Activated CD4-positive, CD25-positive, alpha-beta regulatory T cell treated with anti-CD3 and anti-CD28 coated beads, Interleukin-2, amount 50 U/mL, for 16 hours (primary cell): ENCODE measurements at places on chromosomes 3 and 15.

DNA sequence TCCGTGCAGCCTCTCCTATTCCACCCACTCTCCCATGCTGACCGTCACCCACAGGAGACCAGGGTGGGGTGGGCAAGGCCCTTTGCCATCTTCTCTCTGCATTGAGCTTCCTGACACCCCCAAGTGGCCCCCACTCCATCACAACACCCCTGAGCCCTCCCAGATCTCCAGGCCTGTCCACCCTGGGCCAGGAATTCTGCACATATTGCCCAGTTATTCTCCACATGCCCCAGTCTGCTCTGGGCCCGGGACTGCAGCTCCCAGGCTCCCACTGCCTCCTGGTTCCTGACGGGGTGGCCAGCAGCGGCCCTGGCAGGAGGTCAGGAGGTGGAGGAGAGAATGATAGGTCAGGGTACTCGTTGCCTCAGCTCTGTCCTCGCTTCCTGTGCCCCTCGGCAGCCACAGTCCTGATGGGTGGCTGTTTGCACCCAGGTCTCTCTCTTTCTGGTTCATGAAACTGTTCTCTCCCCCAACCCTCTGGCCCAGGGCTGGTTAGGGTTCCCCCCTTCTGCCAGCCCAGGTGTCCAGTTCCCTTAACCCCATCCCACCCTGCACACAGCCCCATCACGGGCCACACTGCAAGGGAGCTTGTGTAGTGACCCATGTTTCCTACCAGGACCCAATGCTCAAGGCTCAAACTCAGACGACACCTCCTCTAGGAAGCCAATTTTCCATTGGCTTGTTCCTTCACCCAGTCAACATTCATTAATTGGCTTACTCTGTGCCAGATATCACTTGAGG lies 47.3 kb downstream of the IQSEC1 start:
- no peak for DNase-seq

GRCh38 chr3:171935261-171936123 lies 92.3 kb downstream of the TMEM212 start:
- no peak for DNase-seq

DNA sequence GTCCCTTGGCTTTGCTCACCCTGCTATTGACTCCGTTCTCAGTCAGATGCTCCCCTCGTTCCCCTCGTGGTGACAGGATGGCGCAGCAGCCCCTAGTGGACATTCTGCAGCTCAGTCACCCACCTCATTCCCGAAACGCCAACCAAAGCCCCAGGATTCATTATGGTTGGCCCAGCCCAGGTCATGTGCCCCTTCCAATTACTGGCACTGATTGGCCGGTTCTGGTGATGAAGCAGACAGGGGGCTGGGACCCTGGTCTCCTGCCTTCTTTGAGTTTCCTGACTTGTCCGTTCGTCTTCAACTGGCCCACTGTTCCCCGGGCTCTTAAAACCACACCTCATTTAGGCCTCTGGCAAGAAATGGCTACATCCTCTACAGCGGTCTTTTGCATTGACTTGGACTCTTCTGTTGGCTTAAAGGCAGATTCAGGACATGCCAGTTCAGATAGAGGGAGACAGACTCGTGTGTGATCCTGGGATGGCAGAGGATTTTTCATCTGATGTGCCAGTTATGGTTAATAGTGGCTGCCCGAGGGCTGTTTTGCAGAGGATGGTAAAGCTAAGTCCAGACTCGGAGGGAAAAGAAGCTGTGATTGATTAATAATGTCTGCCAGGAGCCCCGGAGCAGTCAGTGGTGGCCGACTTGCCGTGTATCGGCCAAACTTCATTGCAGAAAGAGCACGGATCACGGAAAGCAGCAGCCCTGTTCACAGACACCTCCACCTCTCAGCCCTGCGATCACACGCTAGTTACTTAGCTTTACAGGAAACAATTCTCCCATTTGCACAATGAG lies 37.8 kb downstream of the LSM3 start:
- DNase-seq, result no peak

- DNase-seq, result no peak
Measured at GRCh38 chr15:39924437-39924836, 4.4 kb upstream of the GPR176 start.

DNA sequence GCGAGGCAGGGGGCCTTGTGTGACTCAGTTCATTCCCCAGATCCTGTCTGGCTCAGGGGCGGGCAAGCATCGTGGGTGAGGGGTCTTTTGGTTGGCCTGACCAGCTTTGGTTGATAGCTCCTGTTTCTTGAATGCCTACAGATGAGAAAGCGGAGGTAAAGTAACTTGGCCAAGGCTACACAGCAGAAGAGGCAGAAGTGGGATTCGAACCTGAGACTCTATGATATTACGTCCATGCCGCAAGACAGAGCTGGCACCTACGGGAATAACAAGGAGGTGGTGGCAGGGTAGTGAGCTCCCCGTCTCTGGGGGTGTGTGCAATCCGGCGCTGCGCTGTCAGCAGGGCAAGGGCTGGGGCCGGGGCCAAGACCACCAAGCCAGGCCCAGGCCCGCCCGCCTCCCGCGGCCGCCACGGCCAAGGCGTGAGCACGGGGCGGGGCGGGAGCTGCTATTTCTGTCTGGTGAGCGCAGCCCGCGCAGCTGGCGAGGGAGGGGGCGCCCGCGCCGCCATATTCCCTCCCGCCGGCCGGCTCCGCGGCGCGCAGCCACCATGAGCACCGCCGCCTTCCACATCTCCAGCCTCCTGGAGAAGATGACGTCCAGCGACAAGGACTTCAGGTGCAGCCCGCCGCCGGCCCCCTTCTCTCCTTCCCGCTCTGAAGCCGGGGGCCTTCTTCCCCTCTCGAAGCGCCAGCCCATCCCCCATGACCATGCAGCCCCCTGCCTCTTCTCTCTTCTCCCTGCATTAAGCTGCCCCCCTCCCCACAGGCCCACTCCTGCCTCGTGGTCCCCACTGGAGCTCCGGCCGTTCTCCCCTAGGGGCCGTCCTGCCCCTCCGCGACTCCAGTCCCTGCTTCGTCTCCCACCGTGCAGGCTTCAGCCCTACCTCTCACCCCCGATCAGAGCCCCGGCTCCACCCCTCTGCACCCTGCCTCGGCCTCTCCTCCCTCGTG lies at the start of gene CAND2:
Gene CAND2, plus strand, starts transcription at position 510 of the 953 bp plus-strand sequence. Its CDS starts 41 bp downstream, at position 551.
- DNase-seq, result no peak

GRCh38 chr3:167160781-167161180 lies 219.3 kb downstream of the ZBBX start:
- no peak for DNase-seq

- DNase-seq, result no peak
Measured at GRCh38 chr3:20405744-20406143, 219.7 kb upstream of the SGO1 start.

DNA sequence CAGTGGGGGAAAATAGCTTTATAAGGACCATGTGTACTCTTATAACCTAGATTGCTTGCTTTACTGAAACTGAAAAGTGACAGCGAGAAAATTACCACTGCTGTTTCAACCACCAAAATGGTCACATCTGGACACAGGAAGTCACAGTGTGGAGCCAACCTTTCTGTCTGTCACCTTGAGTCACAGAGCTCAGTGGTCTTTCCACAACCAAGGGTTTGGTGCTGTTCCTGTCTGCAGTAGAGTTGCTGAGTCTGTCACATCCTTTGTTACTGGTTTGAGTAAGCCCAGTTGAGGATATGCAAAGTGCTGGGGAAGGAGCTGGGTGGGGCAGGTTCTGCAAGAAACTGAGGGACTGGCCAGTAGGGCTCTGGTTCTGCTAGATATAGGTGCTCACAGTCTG lies 139.1 kb upstream of the EIF1B start:
- DNase-seq, result no peak

GRCh38 chr3:12135029-12135657 lies 23.6 kb downstream of the TIMP4 start:
- DNase-seq, result peak; percentile 9

GRCh38 chr15:60442763-60443162 lies 36.2 kb downstream of the ICE2 start:
- no peak for DNase-seq

DNA sequence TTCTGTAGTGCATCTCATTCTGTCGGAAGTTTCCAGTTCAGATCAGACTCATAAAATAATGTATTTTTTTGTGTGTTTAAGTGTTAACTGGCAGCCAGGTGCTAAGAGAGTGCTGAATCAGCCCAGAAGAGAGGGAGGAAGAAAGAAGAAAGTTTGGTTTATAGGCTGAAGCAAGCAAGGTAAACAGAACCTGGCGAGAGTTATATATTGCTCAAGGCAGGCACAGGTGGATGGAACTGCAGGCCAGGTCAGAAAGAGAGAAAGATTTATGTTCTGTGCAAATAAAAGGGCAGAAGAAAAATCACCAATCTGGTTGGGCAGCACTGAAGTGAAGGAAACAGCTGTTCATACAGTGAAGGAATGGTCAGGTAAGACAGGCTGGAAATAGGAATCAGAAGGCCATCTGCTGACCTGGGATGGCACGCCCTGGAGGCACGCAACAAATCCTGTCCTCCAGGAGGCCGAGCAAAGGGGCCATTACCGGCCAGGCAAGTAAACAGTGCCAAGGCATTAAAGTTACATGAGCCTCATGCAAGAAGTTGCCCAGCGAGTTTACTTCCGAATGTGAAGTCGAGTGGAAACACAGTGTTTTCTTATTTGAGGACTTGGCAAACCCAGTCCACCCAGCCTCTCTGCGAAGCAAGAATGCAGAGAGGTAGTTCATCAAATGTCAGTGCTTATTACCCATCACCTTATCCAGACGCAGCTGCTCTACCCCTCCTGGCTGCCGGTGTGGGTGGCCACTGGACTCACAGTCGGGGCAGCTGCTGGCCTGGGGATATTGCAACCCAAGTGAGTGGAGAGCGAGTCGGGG lies 309.8 kb downstream of the VPS13C start:
- no peak for DNase-seq

DNA sequence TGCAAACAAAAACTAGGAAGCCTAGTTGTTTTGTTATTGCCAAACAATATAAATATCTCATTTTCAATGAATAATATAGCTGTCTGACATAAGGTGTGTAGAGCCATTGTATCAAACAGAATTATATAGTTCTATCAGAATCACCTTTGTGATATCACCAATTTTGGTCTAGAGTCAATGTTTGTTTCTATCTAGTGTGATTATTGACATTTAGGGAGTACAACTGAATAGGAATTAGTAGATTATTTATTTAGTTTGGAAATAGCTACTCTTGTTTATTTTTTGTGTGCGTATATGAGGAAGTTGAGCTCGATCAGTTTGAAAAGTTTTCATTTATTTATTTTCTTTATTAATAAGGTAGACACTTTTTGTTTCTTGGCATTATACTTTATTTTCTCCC lies 389.7 kb downstream of the NAALADL2 start:
- DNase-seq, result no peak

- DNase-seq, result no peak
Measured at GRCh38 chr3:99825004-99825640, 7.5 kb downstream of the CMSS1 start.

- DNase-seq, result no peak
Measured at GRCh38 chr3:89923921-89924610, 816.6 kb downstream of the EPHA3 start.

DNA sequence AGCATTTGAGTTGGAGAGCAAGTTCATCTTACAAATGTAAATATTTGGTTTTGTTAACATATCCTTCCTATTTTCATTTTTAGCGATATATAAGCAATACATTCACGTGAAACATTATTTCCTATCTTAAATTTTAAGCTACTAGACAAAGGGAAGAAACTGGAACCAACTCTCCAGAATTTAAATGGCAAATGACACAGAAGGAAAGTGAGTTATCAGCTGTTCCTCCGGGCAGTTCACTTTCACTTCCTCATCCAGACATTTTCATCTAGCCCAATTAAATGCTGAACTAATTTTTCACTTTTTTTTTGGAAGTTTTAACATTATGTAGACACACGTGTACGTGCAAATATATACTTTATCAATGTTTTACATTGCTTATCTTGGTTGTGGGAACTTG lies 58.7 kb downstream of the MORC1 start:
- no peak for DNase-seq

DNA sequence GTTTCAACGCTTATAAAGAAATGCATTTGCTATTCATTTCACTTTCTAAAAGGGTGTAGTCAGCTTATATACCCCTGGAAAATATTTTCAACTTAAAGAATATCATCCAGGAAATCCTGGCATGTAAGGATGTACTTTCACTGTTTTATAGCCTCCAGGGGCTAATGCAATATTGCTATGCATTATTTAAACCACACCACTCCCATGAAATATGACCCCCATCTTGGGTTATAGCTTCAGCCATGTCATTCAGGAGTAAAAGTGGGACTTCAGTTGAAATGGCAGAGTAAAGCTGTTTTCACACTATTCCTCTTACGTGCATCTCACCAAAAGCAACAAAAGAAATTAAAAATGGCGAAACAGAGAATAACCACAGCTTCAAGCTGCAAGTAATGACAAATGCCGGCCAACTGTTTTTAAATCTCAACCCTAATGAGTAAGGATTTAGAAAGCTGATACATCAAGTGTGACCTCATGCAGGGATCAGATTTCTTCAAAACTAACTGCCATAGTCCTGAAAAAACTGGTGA lies 84.5 kb downstream of the COL6A6 start:
- DNase-seq, result no peak

DNA sequence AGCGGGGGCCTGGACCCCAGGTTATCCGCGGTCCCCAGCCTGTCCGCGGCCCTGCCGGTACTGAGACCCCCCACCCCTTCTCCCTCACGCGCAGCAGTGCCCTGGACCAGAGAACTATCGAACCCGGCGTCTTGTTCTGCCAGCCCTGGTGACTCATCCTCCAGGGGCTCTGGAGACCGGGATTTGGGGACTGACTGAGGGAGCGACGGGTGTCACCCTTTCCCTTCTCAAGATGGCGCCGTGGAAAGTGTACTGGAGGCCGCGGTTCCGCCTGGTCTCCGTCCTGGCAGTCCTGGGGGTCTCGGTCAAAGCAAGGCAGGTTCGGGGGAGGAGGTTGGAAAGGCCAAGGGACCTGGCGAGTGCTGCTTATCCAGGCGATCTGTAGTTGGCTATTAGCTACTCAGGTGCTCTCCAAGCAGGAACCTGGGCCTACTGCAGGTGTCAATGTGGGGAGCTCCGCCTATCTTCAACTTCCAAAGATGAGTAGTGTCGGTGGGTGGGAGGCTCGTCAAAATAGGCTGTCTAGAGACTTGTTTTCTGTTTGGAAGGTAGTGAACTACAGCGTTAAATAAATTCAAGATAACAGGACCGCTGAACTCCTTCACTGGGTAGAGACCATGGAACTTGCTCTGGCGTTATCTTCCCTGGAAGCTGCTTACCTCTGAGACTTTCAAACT lies 790 bp downstream of the RAB5A start:
- peak; percentile 16 for DNase-seq

GRCh38 chr3:46549408-46549904 lies 16.6 kb downstream of the LRRC2 start:
- no peak for DNase-seq

DNA sequence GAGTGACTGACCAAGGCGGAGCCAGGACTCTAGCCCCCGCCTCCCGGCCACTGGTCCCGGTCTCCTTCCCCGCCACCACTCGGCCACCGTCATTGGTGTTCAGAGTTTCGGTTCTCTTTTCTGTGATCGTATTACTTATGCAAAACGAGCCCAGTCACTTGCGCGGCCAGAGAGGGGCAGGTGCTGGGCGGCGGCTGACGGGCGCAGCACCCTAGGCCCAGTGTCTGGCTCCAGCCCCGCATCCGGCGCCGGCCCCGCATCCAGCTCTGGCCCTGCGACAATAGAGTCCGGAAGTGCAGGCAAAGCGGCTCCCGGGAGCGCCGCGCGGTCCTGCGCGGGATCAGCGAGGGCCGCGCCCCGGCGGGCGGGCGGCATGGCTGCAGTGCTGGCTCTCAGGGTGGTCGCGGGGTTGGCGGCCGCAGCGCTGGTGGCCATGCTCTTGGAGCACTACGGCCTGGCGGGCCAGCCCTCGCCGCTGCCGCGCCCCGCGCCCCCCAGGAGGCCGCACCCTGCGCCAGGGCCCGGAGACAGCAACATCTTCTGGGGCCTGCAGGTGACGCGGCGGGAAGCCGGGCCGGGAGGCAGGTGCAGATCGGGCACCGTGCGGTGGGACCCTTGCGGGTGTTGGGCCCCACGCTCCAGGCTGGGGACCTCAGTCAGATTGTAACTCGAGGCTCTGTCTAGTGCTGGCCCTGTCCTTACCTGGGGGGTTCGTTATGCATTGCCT lies at the start of gene TMEM62:
Gene TMEM62, plus strand, starts transcription at position 157 of the 727 bp plus-strand sequence. Its CDS starts 217 bp downstream, at position 374.
- DNase-seq, result peak; percentile 27
